ENCODE measurements at places on chromosomes 13 and 19. TPM values are rescaled to one million over a fixed set of nuclear protein-coding genes. Genes with fewer than 3 reads are reported as not detected.

DNA sequence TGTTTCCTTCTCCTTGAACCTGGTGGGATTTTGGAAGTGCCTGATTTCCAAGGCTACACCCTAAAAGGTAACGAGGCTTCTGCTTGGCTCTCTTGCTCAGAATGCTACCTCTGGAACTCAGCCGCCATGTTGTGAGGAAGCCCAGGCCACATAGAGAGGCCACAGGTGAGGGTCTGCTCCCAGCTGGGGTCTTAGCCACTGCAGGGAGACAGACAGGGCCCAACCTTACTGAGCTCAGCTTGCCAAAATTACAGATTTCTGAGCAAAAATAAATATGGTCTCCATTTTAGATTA is 61.4 kb downstream of the GPR12 start:
- no peak for DNase-seq

GRCh38 chr19:39074942-39075341 is 9.2 kb upstream of the ACP7 start:
- DNase-seq, result no peak

- DNase-seq, result no peak
Measured at GRCh38 chr19:1122972-1123363, 19.2 kb downstream of the GPX4 start.

DNA sequence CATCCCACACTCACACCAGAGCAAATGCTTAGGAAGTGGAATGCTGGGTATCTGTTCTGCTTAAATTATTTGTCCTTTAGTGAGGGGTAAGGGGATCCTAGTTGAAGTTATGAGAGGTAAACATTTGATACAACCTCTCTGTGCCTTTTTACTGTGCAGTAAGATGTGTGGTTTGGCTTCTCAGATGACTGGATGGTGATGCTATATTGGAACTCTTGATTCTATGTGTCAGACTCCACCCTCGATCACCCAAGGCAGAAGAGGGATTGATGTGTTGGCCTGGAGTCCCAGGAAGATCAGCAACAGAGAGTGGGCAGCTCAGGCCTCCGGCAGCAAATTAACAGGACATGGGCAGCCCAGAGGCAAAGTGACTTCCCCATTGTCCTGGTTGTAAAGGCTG is 66.7 kb downstream of the SIPA1L3 start:
- no peak for DNase-seq

- DNase-seq, result no peak
Measured at GRCh38 chr19:47704656-47705055, 8.6 kb upstream of the EHD2 start.

- no peak for DNase-seq
Measured at GRCh38 chr13:42320375-42320787, 48.4 kb downstream of the AKAP11 start.

GRCh38 chr13:77423296-77423695 is 96.4 kb upstream of the MYCBP2 start:
- DNase-seq, result no peak

DNA sequence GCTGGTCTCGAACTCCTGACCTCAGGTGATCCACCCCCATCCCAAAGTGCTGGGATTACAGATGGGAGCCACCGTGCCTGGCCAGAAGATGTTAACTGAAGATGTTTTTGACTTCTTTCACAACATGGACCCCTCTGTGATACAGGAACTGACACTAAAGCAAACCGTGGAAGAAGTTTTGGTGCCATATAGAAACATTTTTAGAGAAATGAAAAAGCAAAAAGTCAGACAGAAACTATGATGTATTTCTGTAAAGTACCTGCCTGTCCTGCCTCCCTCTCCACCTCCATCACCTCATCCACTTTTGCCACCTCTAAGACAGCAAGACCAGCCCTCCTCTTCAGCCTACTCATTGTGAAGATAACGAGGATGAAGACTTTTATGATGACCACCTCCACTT is 11.3 kb downstream of the FBXO27 start:
- no peak for DNase-seq

DNA sequence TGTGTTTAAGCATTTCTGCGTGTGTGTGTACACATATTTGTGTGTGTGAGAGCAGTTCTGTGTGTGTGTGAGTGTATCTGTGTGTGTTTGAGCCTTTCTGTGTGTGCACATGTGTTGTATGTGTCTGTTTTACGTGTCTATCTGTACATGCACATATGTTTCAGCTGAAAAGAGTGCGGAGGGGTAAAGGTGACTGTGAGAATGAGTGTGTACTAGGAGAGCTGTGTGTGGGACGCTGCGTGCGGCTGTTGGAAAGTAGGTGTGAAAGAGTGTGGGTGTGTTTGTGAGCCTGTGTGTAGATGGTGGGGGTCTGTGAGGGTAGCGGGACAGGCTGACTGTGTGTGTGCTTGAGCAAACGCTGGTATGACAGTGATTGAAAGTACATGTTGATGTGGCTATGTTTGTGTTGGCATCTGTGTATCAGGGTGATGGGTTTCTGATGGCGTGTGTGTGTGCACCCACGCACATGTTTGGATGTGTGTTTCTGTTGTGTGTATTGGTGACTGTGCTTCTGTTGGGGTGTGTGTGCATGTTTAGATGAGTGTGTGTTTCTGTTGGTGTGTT is 7.5 kb upstream of the TPM4 start:
- no peak for DNase-seq

- DNase-seq, result no peak
Measured at GRCh38 chr13:106630650-106631049, 62.7 kb upstream of the ARGLU1 start.

GRCh38 chr13:109941951-109942350 is 155.6 kb upstream of the IRS2 start:
- DNase-seq, result no peak

SYT3 gene
- not detected for total RNA-seq

All from suprapubic skin (tissue), 4 donors.